ENCODE measurements at places on chromosomes 12 and 14.

- no peak for DNase-seq
Observed at GRCh38 chr12:60100852-60101251, 505.0 kb downstream of the SLC16A7 start.

DNA sequence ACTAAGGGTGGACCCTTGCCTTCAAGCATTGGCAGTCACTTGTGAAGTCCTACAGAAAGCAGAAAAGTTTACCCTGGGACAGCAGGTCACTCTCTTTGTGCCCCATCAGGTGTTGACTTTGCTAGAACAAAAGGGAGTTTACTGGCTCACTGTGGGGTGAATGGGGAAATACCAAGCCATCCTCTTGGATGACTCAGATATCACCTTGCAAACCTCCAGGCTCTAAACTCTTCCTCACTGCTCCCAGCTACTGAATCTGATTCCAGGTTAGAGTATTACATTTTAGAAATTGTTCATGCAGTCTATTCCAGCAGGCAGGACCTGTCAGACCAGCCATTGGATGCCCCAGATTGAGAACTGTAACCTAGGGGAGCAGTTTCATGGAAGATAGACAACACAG is 7.3 kb upstream of the EDDM3B start:
- peak; percentile 57 for DNase-seq

GRCh38 chr14:106694638-106695393 is 1168.4 kb downstream of the TMEM121 start:
- no peak for DNase-seq

DNA sequence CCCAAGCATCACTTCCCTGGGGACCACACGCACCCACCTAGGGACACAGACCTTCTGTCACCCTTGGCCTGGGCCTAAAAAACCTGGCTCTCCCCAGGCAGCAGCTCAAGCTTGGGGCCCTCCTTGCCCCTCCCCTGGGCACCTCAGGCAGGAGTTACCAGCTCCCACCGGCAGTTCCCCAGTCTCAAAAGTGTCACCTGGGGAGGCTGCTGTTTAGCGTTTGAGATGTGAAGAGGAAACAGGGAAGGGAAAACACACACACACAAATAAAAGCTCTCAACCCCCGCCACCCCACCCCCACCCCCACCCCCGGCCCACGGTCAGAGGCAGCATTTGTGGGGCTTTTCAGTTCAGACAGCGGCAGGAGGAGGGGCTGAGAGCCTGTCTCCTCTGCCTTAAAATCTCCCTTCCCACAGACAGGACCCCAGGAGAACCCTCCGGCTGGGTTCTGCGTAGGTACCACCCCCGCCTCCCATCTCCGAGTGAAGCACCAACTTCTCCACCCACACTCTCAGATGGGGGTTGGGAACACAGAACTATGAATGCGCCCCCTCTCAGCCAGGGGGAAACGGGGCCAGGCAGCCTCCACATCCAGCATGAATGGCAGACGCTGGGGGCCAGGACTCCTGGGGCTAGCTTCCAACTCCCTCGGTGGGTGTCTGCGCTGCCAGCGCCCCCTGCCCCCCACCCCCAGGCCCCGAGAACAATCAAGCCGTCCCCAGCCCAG is 3.0 kb downstream of the NCOR2 start:
- peak; percentile 87 for DNase-seq

DNA sequence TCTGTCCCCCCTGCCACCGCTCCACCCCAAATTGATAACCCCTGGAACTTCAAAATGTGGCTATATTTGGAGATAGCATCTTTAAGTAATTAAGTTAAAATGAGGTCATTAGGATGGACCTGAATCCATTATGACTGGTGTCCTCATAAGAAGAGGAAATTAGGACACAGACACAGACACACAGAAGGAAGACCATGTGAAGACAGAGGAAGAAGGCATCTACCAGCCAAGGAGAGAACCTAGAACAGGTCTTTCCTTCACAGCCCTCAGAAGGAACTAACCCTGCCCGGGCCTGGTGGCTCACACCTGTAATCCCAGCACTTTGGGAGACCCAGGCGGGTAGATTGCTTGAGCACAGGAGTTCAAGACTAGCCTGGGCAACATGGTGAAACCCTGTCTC is 3.6 kb upstream of the HRK start:
- DNase-seq: no peak

GRCh38 chr14:79581912-79582576 is 629.3 kb downstream of the DIO2 start:
- no peak for DNase-seq

Data from endodermal cell (in vitro differentiated cells).